ENCODE measurements at places on chromosomes 5 and 9.
A peak's percentile ranks its signal among the peaks of the same experiment; 100 is the strongest.

- peak; percentile 51 for DNase-seq
Measured at GRCh38 chr5:145925353-145925752, 11.0 kb upstream of the SH3RF2 start.

DNA sequence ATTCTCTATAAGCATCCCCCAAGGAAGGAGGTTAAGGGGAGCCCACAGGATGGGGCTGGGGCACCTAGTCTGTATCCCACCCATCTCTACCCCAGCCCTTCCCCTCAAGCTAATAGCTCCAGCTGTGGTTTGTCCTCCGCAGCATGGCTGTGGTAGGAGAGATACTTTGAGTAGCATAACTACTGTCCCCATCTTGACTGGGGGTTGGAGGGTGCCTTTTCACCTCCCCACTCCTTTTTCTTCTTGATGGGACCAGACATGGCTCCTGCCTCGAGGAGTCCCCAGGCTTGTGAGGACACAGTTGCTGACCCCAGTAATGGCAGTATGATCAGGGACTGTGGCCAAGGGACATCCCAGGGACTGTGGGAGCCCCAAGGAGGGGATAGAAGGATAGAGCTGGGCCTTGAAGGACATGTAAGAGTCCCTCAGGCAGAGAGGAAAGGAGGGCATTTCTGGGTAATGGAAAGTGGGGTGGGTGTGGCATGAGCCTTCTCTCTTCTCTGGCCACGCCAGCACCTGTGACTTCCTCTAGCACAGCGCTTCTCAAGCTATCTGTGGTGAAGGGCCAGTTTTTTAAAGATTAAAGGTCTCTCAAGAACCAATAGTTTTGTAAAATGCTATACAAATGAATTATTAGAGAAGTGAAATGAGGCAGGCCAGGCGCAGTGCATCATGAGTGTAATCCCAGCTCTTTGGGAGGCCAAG lies 14.0 kb downstream of the OLFML2A start:
- no peak for DNase-seq

GRCh38 chr5:59090323-59090722 lies 507.4 kb downstream of the RAB3C start:
- DNase-seq, result no peak

GRCh38 chr5:52328220-52328806 lies 459.4 kb upstream of the ITGA1 start:
- DNase-seq, result no peak

GRCh38 chr9:126982215-126983002 lies 67.8 kb downstream of the RALGPS1 start:
- DNase-seq, result no peak

DNA sequence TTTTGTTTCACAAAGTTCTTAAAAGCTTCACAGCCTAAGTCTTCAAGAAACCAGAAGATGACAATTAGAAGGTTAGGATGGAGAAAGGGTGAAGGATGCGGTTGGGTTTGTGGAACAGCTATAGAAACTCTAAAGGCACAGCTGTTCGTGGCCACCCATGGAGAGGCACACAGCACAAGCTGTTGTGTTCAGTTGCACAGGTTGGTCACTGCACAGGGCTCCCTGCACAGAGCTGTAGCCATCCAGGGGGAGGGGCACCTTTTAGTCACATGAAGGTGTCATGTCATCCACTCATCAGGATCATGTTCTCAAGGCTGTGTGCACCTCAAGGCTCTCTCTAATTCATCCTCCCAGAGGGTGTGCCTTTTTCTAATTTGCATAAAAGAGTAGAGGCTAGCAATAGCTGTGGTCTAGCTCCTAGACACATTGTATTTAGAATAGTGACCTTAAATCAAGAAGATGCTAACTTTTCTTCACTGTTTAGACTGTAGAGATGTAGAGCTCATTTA lies 5.0 kb upstream of the RASGRF2 start:
- DNase-seq, result no peak

GRCh38 chr5:173178369-173178910 lies 34.1 kb downstream of the BNIP1 start:
- DNase-seq, result no peak

GRCh38 chr5:40842351-40842750 lies 1.2 kb downstream of the CARD6 start:
- peak; percentile 13 for DNase-seq

GRCh38 chr5:88398316-88398715 lies 129.7 kb upstream of the TMEM161B start:
- no peak for DNase-seq

- no peak for DNase-seq
Measured at GRCh38 chr9:34686732-34687131, 4.3 kb downstream of the CCL19 start.

- DNase-seq, result no peak
Measured at GRCh38 chr5:6656680-6657079, 23.4 kb downstream of the SRD5A1 start.

- no peak for DNase-seq
Measured at GRCh38 chr9:131578731-131579504, 33.6 kb downstream of the PRRT1B start.

GRCh38 chr9:85213650-85214607 lies 527.8 kb downstream of the AGTPBP1 start:
- DNase-seq, result no peak

DNA sequence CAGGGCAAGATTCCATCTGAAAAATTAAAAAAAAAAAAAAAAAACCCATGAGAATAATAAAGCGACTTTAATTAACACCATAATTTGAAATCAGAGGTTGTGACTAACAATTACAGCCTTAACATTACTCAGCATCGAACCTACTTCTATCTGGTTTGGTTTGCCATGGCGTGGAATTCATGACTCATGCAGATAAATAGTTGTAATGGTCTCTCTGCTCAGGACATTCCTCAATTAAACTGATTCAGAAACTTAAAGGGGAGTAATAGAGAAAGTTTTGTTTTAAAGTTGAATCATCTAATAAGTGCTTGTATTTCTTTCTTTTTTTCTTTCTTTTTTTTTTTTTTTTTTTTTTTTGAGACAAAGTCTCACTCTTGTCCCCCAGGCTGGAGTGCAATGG lies 135.5 kb downstream of the SPATA31D1 start:
- DNase-seq, result peak; percentile 50

GRCh38 chr5:34695275-34696027 lies 39.3 kb downstream of the RAI14 start:
- DNase-seq, result no peak

GRCh38 chr9:88056876-88057275 lies 81.4 kb downstream of the SPATA31C2 start:
- peak; percentile 7 for DNase-seq

GRCh38 chr5:91487420-91487819 lies 104.3 kb upstream of the ARRDC3 start:
- DNase-seq, result no peak

GRCh38 chr5:54108136-54108535 lies 202.2 kb downstream of the ARL15 start:
- DNase-seq, result no peak

DNA sequence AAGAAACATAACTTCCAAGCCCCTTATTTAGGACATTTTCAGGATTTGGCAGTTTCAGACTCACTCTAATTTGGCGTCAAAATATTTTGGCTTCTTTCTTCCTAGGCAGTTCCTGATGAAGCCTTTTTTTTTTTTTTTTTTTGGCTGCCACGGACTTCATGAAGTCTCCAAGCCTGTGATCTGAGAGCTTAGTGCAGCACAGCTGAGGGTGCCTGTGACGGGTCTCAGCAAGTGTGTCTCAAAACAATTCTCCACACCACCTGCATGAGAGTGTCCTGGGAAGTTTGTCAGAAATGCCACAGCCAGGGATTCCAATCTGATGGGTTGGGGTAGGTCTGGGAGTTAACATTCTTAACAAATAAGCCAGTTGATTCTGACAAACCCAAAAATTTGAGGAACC lies 6.0 kb upstream of the ESM1 start:
- no peak for DNase-seq

Data from AG04450 (cell line).